ENCODE measurements at places on chromosomes 3 and 15. TPM values are rescaled to one million over a fixed set of nuclear protein-coding genes. Genes with fewer than 3 reads are reported as not detected.

MOBP gene
- not detected for total RNA-seq

SECISBP2L gene
- total RNA-seq: 19.3 TPM

HTR3E gene
- total RNA-seq: not detected

- peak; percentile 81 for ATAC-seq
These were observed 32.7 kb downstream of the IQSEC1 start for GRCh38 chr3:13040361-13041074.

DNA sequence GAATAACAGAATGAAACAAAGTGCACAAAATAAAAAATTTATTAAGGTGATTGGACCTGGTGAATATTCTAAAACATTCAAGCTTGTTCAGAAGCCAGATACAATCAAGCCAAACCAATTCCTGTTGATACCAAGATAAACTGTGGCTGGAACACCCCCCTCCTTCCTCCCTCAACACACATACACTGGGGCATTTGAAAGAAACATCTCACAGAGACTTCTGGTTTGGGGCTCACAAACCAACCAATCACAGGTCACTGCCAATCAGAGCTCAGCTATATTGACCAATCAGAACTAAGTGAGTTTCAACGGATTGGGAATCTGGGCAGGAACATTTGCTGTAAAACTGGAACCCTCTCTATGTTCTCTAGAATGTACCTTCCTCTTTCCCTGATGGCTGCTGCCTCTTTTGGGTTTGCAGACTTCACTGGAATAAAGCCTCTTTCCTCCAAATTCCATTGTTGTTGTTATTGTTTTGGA lies 340.6 kb upstream of the GOLIM4 start:
- ATAC-seq: no peak

DNA sequence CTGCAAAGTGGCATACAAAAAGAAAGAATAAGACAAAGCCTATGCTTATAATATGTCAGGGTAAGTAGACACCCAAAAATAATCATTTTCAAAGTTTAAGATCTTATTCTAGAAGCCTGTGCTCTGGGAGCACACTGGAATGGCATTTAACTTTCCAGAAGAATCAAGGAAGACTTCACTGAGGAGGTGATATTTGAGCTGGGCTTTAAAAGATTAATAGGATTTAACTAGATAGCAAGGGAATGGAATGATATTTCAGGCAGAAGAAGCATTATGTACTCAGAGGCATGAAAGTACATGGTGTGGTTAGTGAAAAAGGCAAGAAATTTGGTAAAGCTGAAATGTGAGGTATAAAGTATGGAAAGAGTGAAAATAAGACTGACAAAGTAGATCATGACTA lies 106.8 kb downstream of the ZBTB20 start:
- ATAC-seq: no peak

GRCh38 chr3:14337828-14338227 lies 64.6 kb upstream of the SLC6A6 start:
- ATAC-seq: peak; percentile 27

GRCh38 chr15:62989366-62990055 lies 53.0 kb upstream of the TPM1 start:
- ATAC-seq: no peak

DNA sequence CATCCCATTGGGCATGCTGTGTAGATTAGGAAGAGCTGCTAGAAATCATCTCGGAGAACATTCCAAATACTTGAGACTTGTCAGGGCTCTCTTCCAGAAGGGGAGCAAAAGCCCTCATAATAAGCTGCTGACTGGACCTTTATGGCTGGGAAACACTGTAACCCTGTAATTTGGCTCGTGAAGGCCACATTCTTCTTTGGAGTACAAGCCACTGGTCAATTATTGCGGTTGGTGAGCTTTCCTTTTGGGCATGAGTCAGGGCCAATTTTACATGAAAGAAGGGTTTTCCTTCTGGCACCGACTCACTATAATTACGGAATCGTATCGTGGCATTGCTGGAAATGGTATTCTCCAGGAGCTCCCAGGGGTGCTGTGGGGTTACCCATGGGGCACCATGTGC lies 434.5 kb upstream of the RGMA start:
- ATAC-seq: no peak

DNA sequence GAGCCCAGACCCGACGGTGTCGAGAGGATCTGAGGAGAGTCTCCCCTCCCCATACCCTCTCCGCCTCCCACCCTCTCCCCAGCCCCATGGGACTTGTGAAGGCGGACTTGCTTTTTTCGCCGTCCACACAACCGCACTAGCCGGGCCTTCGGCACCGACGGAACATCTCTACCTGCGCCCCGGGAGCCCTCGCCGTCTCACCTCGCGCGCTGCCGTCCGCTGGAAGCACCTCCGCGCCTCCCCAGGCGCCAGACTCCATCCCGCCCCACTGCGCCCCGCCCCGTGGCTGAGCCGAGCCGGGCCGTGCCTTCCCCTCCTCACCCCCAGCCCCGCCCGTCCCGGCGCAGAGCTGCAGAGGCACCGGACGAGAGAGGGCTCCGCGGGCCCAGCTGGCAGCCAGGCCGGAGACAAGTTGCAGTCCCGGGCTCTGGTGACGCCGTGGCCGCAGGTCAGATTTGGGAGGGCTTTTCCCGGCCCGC lies at the start of the genes DUOX1 and DUOXA1:
Gene DUOX1 (plus strand): TSS at position 344 of the 479 bp plus-strand sequence. CDS start 1,973 bp downstream, outside the sequence.
Gene DUOXA1 (minus strand): TSS at position 229 of the 479 bp plus-strand sequence. CDS start 6,865 bp downstream, outside the sequence.
- peak; percentile 91 for ATAC-seq
